MV-4-11 (cell line): ENCODE measurements at places on chromosomes 6 and 20.

- no peak for DNase-seq
These were observed 63.3 kb downstream of the SLC16A10 start for GRCh38 chr6:111150577-111150976.

DNA sequence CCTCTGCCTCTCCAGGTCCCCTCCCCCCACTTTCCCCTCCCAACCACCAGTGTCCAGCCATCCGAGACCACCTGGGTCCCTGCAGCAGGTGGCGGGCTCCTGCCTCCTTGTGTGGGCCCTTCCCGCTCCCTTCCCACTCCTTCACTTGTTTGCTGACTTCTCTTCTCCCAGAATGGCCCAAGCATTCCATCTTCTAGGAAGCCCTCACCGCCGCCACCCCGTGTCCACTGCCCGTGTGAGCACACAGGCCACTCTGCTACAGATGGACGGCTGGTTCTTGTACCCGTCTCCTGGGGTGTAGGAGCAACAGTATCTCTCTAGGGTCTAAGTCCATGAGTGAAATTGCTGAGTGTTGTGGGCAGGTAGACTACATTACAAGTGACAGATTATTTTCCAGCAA lies 15.0 kb downstream of the BPHL start:
- no peak for DNase-seq

DNA sequence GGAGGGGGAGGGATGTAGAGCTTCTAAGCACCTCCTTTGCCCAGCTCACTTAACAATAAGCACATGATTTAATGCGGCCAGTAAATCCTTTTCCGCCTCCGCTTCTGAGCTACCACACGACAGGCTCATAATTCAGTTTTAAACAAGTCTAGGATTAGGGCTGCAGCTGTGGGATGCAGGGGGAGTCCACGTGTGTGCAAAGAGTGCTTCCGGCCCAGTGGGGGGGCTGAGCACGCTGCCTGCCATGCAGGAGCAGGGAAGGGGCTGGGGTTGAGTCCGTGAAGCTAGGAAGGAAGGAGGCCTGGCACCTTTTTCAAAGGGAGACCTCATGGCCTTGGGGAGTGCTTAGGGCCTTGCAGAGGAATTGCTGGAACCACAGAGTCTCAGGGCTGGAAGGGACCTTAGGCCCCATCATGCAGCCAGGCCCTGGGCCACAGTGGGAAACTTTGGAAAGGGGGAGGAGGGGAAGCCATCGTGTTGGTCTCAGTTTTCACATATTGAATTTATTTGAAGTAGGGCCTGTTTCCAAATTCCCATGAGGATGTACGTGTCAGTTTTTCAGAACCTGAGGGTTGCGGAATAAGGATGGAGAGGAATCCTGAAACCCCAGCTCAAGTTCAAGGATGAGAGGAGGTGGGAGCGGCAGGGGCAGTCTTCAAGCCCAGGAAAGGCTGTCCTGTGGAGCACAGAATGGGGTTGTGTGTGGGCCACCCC lies 96.1 kb downstream of the VEGFA start:
- no peak for DNase-seq

DNA sequence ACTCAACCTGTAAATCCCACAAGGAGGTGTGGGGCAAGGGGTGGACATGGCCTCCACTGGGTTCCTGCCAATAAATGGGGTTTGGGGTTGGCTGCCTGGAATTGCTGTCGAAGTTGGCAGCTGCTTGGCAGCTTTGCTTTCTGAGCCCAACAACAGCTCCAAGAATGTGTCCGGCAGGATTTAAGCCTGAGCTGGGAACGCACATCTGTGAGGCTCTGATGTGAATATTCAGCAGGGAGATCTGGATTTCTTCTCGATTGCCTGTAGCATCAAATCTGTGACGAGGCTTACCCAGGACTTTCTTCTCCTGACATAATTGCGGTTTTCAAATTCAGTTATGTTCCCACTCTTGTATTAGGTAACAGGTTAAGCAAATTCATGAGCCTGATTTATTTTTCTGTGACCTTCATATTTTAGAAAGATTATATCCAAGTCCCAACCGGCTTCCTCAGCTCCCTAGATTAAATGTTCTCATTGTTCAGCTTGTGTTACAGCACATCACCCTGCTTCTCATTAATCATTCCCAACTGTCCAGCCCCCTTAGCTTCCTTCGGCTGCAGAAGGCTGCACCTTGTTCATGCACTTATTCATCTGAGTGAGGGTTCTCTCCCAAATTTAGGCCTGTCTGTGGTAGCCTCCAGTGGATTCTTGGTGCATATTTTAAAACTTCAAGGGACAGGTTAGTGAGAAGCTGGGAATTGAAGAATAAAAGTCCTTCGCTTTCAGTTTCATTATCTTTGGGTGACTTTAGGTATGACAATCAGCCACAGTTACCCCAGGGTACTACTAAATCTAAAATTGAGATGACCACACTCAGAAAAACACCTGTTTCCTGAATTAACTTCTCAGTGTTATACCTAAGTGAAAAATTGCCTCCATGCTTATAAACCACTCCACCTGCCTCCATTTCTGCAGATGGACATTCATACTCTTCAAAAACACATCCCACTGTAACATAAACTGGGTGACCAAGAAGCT lies 310.0 kb downstream of the ESR1 start:
- DNase-seq = no peak

DNA sequence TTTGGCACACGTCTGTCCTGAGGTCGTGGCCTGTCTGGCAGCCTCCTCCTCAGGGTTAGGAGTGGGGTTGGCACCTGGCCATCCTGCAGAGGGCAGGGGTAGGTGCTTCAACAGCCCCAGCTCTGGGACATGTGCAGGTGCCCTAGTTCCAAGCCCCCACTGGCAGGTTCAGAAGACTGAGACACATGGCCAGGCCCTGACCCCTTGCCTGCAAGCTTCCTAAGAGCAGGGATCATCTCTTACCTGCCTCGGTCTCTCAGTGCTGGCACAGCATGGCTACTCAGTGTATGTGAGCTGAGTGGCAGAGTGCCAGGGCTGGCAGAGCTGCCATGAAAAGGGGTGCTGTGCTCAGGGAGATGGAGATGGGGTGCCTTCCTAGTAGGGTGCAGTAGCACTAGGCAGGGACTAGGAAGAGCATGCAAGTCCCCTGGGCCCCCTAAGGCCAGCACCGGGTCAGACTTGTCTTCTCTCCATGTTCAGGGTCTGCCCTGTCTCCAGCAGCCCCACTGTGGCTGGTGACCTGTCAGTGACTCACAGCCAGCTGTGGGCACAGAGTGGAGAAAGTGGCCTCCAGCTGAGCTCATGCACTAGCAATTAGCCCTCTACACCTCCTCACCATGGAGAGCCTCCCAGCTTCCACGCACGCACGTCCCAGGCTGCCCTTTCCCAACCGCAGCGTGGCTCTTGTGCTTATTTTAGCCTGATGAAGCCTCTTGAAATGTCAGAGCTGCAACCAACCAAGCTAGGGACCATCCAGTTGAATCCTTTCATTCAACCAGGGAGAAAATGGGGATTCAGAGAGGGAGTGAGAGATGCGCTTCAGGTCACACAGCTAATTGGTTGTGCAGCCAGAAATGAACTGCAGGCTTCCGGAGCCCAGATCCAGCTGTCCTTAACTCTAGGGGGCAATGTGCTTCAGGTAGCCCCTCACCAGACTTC lies 116.6 kb downstream of the MRPL14 start:
- DNase-seq = peak; percentile 91

- no peak for DNase-seq
These were observed 61.9 kb downstream of the KCNQ5 start for GRCh38 chr6:72683797-72684196.

DNA sequence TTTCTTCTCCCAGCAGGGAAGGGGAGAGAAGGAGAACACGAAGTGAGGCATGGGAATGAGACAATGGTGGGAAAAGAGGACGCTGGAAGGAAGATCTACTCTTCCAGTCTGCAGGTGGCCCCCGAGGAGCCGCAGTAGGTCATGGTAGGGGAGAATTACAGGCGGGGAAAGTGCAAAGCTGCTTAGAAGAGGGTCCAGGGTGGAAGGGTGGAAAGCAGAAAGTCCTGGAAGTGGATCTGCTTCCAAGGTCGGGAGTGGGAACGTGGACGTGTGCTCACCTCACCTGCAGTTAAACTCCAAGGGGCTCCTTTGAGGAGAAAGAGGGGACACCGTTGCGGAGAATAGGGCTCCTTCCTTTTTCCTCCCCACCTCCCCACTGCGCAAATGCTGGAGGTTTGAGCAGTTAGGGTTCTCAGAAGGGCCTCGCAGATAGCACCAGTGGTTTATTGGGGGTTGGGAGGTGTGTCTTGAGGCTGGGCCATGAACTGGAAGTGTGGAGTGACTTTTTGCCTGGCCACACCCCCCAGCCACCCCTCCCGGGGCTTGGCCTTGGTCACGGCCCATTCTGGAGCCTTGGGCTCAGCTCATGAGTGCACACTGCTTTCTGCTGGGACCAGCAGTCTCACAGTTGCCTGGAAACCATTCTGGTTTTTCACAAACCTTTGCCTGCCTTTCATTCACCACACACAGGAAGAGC lies 100.4 kb upstream of the MLN start:
- peak; percentile 67 for DNase-seq

DNA sequence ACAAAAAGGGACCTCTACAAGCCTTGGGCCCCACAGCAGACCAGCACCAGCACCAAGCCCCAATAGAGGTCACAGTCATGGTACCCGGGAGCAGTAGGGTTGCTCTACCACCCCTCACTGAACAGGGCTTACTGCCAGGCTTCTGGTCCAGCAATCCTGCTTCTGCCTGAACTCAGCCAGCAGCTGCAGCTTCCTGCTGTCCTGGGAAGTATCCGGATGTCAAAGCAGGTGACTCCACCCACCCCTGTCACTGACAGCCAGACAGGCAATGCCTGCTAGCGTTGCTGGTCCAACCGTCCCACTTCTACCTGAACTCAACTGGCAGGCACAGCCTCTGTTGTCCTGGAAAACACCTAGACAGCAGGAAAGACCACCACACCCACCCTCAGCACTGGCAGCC lies 47.0 kb upstream of the PCSK2 start:
- DNase-seq = no peak

DNA sequence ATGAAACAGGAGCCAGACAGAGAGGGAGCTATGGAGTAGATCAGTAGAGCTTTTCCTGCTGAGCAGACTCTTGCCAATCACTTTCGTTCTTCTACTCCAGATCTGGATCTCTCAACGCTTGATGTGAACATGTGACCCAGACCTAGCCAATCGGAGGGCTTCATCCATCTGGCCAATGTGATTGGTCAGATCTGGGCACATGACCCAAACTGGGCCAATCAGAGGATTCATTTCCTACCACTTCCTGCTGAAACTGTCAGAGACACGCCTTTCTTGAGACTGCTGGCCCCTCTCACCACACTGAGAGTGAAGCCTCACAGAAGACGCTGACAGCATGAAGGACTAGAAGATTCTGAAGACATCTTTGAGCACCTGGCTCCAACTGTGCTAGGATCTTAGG lies 44.2 kb upstream of the ZMYND8 start:
- DNase-seq = no peak

- no peak for DNase-seq
These were observed 249.6 kb upstream of the MOCS1 start for GRCh38 chr6:40183902-40184301.
